ENCODE measurements at places on chromosomes 11 and 22.

GRCh38 chr11:95729462-95729861 is 60.1 kb downstream of the FAM76B start:
- no peak for DNase-seq

- no peak for DNase-seq
Observed at GRCh38 chr11:117663821-117664220, 133.2 kb downstream of the DSCAML1 start.

DNA sequence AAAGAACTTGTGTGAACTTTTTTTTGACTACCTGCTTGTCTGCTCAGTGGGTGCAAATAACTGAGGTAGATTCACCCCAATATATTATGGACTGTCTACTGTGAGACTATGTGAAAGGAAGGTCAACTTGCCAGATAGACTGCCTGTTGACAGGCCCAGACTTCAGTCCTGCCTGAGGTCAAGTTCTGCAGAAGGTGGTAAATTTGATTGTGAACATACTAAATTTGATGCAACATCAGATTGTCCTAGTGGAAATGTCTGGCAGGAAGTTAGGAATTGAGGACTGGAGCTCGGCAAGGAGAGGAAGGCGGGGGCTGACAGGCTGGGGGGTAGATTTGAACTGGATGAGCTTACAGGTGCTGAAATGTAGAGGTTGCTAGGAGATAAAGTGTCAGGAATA is 140.7 kb downstream of the TTC28 start:
- no peak for DNase-seq

DNA sequence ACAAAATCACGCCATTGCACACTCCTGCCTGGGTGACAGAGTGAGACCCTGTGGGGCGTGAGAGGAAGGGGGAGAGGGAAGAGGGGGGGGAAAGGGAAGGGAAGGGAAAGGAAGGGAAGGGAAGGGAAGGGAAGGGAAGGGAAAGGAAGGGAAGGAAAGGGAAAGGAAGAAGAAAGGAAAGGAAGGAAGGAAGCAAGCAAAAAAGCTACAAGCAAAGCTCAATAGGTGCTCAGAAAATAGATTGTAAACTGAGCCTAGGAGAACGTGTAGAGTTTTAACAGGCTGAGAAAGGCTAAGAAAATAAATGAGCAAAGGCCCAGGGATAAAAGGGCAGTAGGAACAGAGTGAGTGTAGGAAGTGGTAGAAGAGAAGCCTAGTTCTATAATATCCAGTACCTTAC is 30.8 kb upstream of the GDPD4 start:
- no peak for DNase-seq

DNA sequence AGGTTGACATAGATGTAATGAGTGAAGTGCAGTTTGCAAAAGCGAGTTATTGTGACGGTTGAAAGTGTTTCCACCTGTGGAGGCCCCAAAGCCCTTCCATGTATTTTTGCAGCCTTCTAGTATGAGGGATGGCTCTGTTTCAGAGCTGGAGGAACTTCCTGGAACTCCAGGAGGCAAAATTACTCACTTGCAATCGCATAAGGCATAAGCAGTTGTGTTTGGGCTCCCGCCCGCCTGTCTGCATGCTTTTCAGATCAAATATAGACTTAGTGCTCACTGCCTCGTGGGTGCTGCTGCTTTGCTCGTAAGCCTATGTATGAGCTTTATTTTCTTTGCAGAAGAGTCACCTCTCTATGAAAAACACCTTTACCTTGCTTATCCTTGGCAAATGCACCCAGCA is 146.8 kb upstream of the LARGE1 start:
- no peak for DNase-seq

DNA sequence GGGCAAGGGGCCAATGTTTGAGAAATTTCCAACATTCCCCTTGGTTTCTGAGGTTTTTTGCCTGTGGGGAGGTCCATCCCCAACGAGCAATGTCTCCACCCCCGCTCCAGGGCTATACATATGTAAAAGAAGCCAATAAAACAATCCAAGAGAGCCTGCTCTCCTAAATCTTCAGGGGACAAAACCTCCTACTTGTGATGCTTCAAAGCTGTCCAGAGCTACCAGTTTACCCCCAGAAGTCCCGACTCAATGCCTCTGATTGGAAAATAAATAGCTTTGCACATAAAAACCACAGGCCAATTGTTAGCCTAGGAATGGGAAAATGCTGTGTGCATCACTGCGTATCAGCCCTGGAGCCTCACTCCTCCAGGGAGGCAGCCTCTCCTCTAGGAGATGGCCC is 66.0 kb upstream of the PAX6 start:
- no peak for DNase-seq

DNA sequence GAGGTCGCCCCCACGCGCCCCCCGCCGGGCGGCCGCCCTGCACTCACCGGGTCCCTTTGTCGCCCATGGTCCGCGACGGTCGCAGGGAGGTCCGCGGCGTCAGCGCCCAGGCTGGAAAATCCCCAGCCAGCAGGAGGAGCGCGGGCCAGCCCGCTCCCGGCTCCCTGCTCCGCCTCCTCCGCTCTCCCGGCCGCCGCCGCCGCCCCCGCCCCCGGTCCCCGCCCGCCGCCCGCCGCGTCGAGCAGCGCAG is at the start of gene ARRB1:
ARRB1 (minus strand) TSS at position 121 of the 250 bp plus-strand sequence; CDS start at position 67, 54 bp downstream.
- DNase-seq, result no peak

DNA sequence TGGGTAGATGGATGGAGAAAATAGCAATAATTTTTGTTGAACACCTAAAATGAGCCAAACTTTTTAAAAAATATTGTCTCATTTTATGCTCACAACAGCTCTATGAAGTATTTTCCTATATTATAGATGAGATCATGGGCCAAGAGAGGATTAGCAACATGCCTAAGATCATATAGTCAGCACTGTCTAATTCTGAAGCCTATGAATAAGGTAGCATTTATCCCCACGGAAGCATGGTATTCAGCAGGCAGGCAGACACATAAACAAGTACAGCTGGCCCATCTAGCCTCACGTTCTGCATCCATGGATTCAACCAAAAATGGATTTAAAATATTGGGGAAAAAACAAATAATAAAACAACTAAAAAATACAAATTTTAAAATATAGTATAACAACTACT is 21.9 kb upstream of the RAB30 start:
- no peak for DNase-seq

DNA sequence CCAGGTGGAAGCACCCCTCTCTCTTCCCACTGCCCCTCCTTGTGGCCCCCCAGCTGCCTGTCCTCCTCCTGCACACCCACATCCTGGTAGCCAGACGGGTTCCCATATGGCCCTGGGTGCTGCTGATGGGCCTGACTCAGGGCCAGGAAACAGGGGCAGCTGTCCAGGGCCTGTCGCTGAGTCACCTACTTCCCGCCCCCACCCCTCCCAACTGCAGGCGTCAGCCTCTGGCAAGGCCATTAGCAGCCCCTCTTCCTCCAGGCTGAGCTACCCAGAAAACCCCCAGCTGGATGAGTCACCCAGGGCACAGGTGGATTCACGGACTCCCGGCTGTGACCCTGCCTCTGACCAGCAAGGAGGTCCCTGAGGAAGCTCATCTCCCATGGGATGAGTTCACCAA is 6.9 kb upstream of the GAL start:
- no peak for DNase-seq

Data from stimulated activated CD4-positive, alpha-beta T cell treated with anti-CD3 and anti-CD28 coated beads, TNF-alpha, amount 100 ng/mL, for 48 hours (primary cell).